ENCODE measurements at places on chromosomes 7 and 10.

- no peak for DNase-seq
Observed at GRCh38 chr10:84539216-84539615, 210.8 kb downstream of the CCSER2 start.

GRCh38 chr7:40301486-40302068, 166.8 kb downstream of the SUGCT start:
- DNase-seq, result no peak

DNA sequence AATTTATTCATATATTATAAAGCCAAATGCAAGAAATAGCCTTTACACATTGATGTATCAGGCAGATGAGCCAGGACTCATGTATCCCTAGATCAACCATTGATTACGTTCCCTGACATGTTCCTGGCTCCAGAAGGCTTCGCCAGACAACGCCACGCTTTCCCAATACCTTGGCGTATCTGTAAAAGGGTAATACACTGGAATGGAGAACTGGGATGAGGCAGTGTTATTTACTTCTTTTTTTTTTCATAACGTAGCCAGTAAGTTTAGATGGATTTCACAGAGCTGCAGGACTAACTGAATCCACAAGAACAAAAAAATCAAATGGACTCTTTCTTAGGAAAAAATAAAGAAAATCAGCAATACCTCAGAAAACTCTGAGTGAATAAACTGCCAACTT, 588.1 kb upstream of the SEMA3D start:
- DNase-seq, result no peak

GRCh38 chr10:43361547-43362190, 9.8 kb upstream of the FXYD4 start:
- DNase-seq, result no peak

GRCh38 chr10:110774069-110775019, 97.4 kb upstream of the PDCD4 start:
- DNase-seq, result no peak

DNA sequence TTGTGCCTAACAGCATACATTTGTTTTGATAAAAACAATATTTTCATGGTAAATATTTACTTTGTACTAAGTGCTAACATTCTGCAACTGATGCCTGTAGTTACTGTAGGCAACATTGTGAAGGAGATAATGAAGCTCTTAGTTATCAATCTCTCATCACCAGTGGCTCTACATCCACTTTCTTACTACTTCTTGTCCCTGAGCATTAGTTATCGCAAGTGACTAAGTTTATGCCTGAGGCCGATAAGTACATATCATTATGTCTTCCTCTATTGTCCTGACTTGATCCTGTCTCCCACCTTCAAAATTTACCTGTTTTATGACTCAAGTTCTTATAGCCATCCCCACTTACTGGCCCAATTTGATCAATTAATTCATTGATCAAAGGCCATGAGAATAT, 63.6 kb downstream of the MACC1 start:
- no peak for DNase-seq

GRCh38 chr10:80670774-80671173, 133.1 kb downstream of the SH2D4B start:
- DNase-seq, result no peak

DNA sequence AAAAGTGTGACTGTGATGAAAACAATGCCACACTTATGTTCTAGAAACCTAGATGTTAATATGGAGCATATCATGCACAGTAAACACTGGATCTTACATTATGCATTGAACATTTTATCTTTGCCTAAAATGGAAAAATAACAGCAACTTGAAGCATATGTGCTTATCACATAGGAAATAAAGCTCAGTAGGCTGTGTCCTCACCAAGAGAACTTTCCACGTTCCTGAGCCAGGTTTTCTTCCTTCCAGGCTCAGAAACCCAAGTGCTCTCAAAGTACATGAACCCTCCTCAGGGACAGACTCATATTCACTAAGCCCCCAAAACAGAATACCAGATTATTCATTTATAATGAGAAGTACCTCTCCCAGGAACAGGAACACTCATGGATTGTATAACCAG, 79.4 kb upstream of the PRKAR2B start:
- no peak for DNase-seq

DNA sequence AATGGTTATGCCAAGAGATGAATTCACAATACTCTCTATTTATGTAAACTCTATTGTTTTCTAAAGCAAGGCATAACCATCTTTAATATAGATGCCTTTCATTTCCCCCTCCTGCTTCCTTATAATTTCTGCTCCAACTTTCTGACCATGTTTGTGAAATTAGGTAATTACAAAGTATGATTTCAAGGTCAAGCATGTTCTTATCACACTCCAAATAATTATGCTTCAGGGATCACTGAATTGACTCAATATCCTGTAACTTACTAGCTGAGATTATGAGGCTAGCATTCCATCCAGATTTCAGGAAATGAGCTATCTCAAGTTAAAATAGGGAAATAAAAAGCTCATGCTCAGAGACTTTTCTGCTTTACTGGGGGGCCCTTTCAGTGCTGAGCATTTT, 655.9 kb upstream of the IGFBP3 start:
- DNase-seq, result no peak

GRCh38 chr7:143467724-143468123, 9.9 kb upstream of the TAS2R41 start:
- DNase-seq, result no peak

- no peak for DNase-seq
Observed at GRCh38 chr7:145732521-145732920, 384.1 kb upstream of the CNTNAP2 start.

DNA sequence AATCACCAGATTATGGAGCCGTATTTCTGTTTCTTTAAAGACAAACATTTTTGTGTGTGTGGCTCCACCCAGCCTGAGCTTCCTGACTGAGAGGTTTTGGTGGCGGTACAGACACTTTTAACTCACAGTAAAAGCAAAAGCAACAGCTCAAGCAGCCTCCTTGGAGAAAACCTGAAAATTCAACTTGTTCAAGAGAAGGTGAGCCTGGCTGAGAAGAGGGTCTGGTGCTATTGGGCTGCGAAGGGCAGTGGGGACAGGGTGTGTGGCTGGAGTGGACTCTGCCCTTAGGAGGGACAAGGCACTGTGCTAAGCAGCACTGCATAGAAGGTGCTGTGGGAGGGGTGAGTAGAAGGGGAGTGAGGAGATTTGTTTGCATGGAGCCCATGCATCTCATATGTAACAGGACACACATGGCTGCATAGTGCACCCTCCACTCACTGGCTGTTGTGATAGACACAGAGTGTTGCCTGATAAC, at the start of gene GIMAP7:
GIMAP7 (plus strand) TSS at position 125 of the 475 bp plus-strand sequence. CDS start 5,103 bp downstream, outside the sequence.
- DNase-seq, result no peak

DNA sequence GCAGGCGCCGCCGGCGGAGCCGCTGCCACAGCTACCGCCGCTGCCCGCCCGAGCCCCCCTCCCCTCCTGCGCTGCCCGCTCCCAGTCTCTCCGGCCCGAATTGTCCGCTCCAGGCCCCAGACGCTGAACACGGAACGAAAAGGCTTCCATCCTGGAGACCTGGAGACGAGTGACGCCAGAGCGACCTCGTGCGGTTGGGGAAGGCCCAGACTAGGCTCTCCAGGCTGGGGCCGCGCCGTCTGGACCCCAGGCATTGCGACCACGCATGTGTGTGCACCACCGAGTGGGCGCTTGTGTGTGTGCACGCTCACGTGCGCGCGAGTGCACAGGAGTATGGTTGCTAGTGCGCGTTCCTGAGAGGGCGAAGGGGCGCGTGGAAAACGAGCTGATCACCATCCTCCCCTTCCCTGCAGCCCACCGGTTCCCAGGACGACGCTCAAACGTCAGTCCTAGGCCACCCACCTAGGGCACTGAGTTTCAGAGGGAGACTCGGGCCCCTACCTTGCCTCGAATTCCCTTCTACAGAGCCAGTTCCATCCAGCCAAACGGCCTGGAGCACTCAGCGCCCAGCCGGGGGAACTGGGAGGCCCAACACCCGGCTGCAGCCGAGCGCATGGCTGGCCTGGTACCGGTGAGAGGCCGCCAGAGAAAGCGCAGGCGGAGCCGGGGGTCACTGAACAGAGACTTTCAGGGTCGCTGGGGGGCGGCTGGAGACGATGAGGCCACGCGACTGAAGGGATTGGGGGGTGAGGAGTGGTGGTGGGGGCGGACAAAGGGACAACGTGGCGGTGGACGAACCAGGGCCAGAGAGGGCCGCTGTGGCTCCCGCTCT, 11.6 kb downstream of the LBX1 start:
- peak; percentile 62 for DNase-seq

DNA sequence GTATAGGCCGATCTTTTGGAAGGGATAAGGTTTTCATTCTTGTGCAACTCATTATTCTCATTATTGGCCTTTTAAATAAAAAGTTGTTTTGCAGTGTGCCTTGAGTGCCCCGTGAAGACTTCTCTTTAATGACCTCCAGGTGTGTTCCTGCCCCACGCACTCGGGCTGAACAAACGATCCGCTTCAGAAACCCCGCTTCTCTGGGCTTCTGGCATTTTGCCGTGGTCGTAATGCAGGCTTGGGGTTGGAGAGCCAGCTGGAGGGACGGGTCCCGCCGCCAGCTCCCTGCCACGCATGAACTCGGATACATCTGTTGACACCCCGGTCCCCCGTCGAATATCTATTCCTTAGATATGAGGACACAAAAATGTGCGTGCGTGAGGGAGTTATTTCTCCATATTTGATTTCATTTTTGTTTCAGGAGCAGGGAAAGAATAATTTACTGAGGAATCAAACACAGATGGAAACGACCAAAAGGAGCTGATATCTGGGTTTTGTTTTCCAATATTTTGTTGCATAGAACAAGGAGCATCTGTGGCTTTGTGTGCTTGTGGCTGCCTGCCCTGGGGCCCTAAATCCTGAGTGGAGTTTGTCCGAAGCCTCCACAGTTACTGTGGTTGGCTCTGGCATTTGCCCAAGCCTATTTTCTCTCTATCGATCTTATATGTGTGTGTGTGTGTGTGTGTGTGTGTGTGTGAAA, 17.0 kb upstream of the TTYH3 start:
- DNase-seq, result no peak

- DNase-seq, result no peak
Observed at GRCh38 chr7:50197549-50197948, 104.5 kb upstream of the ZPBP start.

- no peak for DNase-seq
Observed at GRCh38 chr7:88338503-88338902, 31.8 kb upstream of the STEAP4 start.

- DNase-seq, result no peak
Observed at GRCh38 chr10:128568990-128569945, 443.0 kb upstream of the MKI67 start.

DNA sequence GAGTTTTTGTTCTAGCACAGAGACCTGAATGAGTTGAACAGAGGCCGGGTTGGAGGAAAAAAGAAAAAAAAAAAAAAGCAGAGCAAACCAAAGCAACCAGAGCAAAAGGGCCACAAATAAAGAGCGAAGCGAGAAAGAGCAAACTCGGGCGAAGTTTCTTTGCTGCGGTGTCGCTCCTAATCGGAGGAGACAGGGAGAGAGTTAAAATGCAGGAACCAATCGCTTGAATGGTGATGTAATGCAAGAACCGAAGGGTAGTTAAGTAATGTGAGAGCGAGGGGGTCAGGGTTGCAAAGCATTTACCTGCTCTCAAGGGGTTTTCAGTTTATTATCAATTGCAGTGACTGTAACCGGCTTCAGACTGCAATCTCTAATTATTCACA, 271.7 kb downstream of the TRIL start:
- no peak for DNase-seq

- DNase-seq, result no peak
Observed at GRCh38 chr7:129376076-129376777, 58.0 kb upstream of the STRIP2 start.

DNA sequence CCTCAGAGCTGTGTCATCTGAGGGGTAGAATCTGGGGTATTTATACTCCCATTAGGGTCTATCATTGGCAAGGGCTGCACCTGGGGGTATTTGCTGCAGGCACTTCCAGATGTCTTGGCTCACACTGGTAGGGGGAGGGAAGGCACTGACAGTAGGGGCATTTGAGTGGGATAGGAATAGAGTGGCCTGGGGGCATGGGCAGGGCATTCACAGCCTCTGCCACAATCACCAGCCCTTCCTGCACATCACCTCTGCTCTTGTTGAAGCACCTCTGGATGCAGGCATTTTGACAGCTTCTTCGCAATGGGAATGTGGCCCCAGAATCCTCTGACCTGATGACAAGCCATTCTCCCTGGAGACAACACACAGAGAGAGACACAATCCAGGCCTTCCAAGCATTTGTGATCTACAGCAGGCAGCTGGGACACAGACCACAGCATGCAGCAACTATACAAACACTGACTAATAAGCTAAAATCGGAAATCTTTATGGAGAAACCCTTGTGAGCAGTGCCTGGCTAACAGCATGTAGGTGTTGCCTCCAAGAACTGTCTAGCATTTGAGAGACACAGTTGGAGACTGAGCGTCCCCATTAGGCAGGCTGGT, 178.5 kb downstream of the KCNMA1 start:
- no peak for DNase-seq

- DNase-seq, result no peak
Observed at GRCh38 chr7:156606691-156607331, 33.8 kb upstream of the RNF32 start.

DNA sequence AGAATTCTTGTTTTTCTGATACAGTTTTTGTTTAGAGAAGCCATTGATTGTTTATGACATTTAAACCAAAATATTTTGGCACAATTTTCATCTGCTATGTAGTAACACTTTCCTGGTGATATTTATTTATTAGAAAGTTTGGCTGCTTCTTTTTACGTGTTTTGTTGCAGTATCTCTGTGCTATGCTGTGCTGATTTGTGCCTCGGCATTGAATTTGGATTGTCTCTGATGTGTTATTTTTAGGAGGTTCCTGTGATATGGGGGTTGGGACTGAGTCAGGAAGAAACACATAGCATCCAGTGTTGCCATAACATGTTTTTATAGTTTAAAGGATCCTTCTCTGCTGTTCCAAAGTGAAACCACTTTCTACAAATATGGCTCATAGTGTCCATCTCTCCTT, 1197.7 kb upstream of the LRRN3 start:
- DNase-seq, result no peak

GRCh38 chr10:34890939-34891338, 75.8 kb upstream of the PARD3 start:
- DNase-seq, result no peak

DNA sequence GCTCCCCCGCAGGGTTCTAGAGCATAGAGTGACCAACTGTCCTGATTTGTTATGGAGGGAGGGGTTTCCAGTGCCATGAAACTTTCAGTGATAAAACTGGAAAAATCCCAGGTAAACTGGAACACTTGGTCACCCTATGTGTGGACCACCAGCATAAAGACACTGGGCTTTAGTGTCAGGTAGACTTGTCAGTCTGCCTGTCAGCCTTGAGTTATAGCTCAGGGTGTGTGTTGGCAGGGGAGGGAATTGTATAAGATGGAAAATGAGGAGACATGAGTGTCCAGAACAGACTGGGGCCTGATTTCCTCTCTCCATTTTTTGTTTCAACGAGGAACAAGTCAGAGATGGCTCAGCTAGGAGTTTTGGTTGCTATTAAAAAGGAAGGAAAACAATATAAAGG, 10.2 kb upstream of the EFCAB10 start:
- DNase-seq, result no peak

GRCh38 chr10:78223088-78223487, 189.4 kb downstream of the RPS24 start:
- DNase-seq, result no peak

- DNase-seq, result no peak
Observed at GRCh38 chr7:67655168-67655567, 658.5 kb downstream of the TYW1 start.

Data from D721Med (cell line).